ENCODE measurements at places on chromosomes 7 and 10.

DNA sequence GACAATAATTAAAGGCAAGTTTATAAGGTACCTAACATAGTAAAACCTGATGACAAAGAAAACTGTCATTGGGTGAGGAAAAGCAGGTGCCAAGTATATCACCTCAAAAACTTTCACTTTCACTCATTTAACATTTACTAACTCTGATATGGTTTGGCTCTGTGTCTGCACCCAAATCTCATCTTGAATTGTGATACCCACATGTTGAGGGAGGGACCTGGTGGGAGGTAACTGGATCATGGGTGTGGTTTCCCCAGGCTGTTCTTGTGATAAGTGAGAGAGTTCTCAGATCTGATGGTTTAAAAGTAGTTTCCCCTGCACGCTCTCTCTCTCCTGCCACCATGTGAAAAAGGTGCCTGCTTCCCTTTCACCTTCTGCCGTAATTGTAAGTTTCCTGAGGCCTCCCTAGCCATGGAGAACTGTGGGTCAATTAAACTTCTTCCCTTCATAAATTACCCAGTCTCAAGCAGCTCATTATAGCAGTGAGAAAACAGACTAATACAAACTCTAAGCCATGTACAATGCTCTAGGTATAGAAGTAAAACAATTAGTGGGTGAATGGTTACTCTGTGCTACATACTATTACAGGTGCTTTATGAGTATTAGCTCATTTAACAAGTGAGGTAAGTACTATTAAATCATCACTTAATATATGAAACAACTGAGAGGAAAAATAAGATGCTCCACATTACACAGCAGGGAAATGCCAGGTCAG, 199.0 kb downstream of the CHCHD3 start:
- no peak for DNase-seq

DNA sequence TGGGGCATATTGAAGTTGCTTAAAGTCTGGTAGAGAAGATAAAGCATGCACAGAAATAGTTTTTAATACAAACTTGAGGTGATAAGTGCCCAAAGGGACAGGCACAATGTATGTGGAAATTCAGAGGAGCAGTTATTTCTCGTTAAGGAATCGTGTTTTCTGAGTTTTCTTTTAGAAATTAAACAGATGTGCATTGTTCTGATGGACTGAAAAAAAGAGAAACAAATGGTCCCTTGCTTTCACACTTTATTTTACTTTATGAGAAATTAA, 45.6 kb downstream of the CNNM2 start:
- no peak for DNase-seq

GRCh38 chr7:143434660-143435059, 8.6 kb upstream of the TAS2R60 start:
- no peak for DNase-seq

GRCh38 chr7:135168489-135169140, 1.9 kb downstream of the CYREN start:
- no peak for DNase-seq

DNA sequence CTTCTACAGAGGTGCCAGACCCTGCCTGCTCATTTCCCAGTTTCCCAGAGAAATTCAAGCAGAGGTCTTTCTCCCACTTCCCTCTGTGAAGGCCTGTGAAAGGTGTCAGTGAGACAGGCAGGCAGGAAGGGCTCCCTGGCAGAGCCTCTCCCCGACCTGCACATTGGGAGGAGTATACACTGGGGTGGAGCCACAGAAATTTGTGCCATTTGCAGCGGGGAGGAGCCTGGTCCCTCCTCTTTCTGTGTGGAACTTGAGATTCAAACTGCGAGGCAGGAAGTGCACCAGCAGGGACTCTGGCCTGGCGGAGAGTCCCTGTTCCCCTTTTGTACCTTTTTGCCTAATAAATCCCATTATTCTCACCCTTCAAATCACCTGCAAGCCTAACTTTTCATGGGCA, 54.6 kb upstream of the OPN4 start:
- no peak for DNase-seq

DNA sequence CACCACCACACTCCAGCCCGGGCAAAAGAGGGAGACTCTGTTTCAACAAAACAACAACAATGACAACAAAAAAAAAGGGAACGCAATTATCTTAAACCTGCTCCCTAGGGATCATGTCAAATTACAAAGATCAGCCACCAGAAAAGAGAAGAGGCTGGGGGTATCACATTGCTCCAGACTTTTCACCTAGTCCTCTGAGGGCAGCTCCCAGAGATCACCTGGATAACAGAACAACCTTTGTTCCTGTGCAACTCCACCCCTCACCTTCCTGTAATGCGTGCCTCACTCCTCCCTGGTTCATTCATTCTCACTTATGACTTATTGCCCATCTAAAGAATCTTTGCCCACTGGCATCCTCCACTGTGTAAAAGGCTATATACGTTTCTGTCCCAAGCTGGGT, 31.8 kb downstream of the SVOPL start:
- DNase-seq: no peak

GRCh38 chr10:29922892-29923291, 136.5 kb downstream of the JCAD start:
- no peak for DNase-seq

DNA sequence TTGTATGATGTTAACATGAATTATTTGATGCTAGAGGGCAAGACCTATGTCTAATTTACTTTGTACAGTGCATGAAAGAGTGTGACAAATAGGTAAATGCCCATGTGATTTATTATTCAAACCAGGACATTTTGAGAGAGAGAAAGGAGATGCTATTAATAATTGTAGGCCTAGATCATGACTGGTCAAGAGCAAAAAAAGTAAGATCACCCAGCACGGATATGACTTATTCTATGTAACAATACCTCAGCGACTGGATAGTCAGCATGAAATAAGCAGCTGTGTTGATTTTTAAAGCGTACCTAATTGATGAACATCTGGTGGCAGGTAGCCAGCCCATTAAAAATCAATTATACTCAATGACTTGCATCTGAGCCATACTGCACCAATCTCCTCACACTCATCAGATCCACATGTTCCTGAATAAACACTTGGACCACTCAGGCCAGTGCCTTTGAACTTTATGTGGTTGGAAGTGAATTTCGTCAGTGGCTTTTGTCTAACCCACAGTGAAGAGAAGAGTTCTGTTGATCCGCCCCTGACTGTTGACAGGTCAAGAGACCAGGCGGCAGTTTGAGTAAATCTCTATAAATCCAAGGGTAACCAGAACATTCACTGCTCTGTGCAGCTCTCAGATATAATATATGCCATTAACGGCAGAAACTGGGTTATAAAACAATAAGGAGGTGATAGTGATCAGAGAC, 435.3 kb downstream of the MDFIC start:
- DNase-seq: no peak

DNA sequence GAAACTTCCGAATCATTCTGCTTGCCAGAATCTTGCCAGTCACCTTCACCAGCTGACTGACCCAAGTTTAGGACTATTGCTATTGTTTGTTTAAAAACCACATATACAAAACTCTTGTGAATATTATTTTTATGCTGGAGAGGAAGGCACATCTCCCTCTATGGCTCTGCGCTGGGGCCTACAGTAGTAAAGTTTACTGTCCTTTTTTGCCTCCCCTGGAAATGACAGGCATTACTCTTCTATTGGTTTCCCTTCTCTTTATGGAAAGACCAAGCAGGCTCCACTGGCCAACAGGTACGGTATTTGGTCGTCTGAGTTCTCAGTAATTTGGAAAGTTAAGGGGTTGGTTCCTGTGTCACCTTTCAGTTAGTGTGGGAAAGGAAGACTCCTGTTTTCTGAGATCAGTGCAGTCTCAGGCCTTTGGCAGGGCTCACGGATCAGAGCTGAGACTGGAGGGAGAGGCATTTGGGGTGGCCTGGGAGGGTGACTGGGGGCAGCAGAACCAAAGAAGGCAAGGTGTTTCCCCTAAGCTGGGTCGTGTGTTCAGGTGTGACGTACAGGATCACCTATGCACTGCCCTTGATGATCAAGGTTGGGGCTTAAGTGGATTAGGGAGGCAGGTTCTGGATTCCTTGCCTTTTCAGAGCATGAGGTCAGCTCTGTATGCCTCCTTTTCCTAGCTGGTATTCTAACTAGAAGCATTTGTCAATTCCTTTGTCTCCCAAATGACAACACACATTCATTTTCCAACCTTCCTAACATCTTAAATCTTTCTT, 16.0 kb upstream of the KIF5B start:
- no peak for DNase-seq

- no peak for DNase-seq
Observed at GRCh38 chr7:46391231-46392201, 470.4 kb upstream of the IGFBP3 start.

- no peak for DNase-seq
Observed at GRCh38 chr7:92608380-92609322, 18.5 kb upstream of the FAM133B start.

DNA sequence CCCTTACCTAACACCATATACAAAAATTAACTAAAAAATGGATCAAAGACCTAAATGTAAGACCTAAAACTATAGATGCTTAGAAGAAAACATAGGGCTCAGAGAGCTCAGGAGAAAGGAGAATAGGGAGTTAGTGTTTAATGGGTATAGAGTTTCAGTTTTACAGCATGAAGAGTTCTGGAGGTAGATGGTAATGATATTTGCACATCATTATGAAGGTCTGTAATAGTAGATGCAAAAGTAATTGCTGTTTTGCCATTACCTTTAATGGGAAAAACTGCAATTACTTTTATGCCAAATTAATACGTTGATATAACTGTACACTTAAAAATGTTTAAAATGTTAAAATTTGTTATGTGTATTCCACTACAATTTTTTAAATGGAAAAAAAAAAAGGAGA, 39.2 kb upstream of the NANOS1 start:
- no peak for DNase-seq

- DNase-seq: no peak
Observed at GRCh38 chr7:106779877-106780276, 85.2 kb upstream of the PIK3CG start.

- DNase-seq: no peak
Observed at GRCh38 chr10:118692872-118693271, 61.9 kb downstream of the CACUL1 start.

DNA sequence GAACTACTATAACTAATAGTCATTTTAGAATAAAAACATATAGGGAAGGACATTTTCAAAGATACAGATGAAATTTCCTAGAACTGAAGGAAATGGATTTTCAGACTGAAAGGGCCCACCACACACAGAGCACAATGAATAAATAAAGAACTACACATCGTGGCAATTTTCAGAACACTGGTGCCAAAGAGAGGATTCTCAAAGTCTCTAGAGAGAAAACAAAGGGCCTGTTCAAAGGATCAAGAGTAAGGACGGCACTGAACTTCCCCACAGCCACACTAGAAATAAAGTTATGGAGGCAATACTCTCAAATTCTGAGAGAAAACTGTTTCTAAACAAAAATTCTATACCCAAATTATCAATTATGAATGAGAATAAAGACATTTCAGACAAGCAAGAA, 21.9 kb downstream of the NAPEPLD start:
- DNase-seq: no peak

GRCh38 chr7:129859183-129859582, 93.6 kb downstream of the UBE2H start:
- no peak for DNase-seq

DNA sequence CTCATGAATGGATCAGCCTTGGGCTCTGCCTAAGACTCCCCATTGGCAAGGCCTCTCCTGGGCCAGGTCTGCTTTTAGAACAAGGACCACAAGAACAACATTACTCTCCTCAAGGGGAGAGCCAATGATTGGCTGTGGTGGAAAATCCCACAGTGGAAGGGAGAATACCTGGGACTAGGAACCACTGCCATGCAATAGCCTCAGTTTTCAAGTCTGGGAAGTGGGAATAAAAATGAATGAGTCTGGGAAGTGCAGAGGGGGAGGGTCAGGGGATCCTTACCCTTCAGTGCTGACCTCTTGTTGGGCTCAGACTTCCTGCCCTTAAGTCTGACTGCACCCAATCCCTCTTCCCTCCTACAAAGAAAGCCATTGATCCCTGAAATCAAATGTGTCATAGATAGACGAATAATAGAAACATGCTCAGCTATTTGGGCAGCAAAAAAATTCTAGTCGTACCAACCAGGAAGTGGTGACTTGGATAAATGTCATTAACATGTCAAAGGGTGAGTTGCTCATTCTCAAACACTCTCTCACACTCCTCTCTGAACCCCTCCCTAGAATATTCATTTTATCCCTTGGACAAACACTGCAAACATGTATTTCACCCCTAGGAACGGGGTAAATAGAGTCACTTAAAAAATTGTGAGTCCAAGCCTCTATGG, 123.6 kb downstream of the SH3PXD2A start:
- DNase-seq: no peak

GRCh38 chr7:33757563-33758165, 147.7 kb upstream of the BMPER start:
- DNase-seq: no peak

GRCh38 chr10:69567920-69568319, 5.3 kb downstream of the NEUROG3 start:
- DNase-seq: no peak

- no peak for DNase-seq
Observed at GRCh38 chr7:132463922-132464321, 112.3 kb downstream of the PLXNA4 start.

DNA sequence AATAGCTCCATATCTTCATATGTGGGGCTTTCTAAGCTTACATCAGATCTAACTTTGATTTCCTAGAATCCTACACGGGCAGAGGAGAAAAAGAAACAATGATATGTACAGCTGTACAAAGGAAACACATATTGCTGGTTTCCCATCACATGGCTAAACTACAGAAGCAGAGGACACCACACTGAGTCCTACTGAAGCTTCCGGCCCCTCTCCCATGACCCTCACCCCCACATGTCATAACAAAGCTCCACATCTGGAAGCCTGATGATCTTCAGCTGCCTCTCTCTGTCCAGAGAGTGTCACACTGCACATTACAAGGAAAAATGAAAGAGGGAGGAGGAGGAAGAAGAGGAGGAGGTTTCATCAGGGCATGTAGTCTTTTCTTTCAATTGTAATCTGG, 14.0 kb downstream of the SLC16A12 start:
- DNase-seq: no peak

GRCh38 chr7:3780016-3780415, 479.0 kb downstream of the SDK1 start:
- DNase-seq: no peak

GRCh38 chr10:94172332-94172731, 178.6 kb downstream of the PLCE1 start:
- no peak for DNase-seq

GRCh38 chr10:5949009-5949759, 28.2 kb downstream of the IL15RA start:
- DNase-seq: no peak

DNA sequence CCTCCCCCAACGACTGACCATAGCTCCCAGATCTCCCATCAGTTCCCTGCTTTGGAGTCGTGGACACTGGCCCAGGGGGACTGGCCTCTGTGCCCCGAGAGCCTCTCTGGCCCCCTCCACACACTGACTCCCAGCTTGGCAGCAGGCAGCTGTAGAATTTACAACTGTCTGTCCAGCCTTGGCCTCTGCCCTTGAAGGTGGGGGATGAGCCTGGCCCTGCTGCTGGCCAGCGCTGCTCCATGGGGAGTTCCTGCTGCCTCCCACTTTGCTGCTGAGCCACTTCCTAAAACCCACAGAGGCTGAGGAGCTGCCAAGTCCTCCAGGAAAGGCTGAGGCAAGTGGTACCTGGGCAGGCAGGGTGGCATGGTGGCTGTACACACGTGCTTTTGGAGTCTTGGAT, 147.1 kb downstream of the WDR11 start:
- no peak for DNase-seq
